ENCODE measurements at places on chromosomes 3 and 15. TPM values are rescaled to one million over a fixed set of nuclear protein-coding genes. Genes with fewer than 3 reads are reported as not detected.

P3H2 gene
- total RNA-seq, result 11.4 TPM

ADAMTS17 gene
- total RNA-seq, result 6.9 TPM

OCA2 gene
- total RNA-seq, result not detected

KIF15 gene
- total RNA-seq, result 31.8 TPM

MKRN3 gene
- total RNA-seq, result 1.8 TPM

SLC9C1 gene
- total RNA-seq, result not detected

CCDC39 gene
- not detected for total RNA-seq

COL6A5 gene
- total RNA-seq, result not detected

ZIC1 gene
- total RNA-seq, result not detected

CDHR4 gene
- not detected for total RNA-seq

HAUS2 gene
- total RNA-seq, result 44.1 TPM

FBLN2 gene
- 2.1 TPM for total RNA-seq

RPN1 gene
- 270 TPM for total RNA-seq

GPR87 gene
- total RNA-seq, result 14.5 TPM

ADCY5 gene
- not detected for total RNA-seq

IMPG2 gene
- 0.17 TPM for total RNA-seq

SLCO2A1 gene
- total RNA-seq, result not detected

CX3CR1 gene
- total RNA-seq, result not detected

NR1I2 gene
- total RNA-seq, result 0.04 TPM

ECE2 gene
- not detected for total RNA-seq

NAA50 gene
- total RNA-seq, result 859 TPM

SEMA4B gene
- total RNA-seq, result 114 TPM

CEMIP gene
- total RNA-seq, result 3.1 TPM

PLIN1 gene
- 1.0 TPM for total RNA-seq

PARP15 gene
- not detected for total RNA-seq

C3orf85 gene
- total RNA-seq, result not detected

SPINK8 gene
- not detected for total RNA-seq

BMF gene
- total RNA-seq, result 5.2 TPM

SPATA12 gene
- total RNA-seq, result 0.47 TPM

BFSP2 gene
- not detected for total RNA-seq

CLDN16 gene
- total RNA-seq, result not detected

PRR20G gene
- not detected for total RNA-seq

RTP3 gene
- not detected for total RNA-seq

All from PC-3 (cell line).